ENCODE measurements at places on chromosomes 12 and 14.

DNA sequence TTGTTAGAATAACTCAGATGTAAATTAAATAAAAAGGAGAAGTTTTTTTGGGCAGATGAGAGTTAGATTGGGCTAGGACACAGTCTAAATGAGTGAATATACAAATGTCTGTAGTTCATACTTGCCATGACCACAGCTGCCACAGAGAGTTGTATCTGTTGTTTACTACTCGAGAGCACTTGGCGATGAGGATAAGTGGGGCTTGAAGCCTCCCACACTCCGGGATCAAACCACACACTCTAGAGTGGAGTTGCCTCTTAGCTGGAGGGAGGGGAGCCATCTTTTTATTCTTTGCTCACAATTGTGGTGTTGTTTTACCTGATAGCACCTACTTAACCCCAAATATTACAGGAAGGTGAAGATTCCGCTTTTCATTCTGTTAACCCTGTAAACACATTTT lies 27.5 kb downstream of the BEST3 start:
- no peak for DNase-seq
- H3K4me3 ChIP-seq = no peak overlapping the region

GRCh38 chr14:74391479-74391878 lies 34.5 kb downstream of the SYNDIG1L start:
- H3K27me3 ChIP-seq = peaks cover 8% of the 10 kb centered on the region
- H3K36me3 ChIP-seq = no peaks in the 10 kb centered on the region
- no peaks in the 10 kb centered on the region for H3K4me1 ChIP-seq
- DNase-seq = no peak

- DNase-seq = no peak
- H3K4me1 ChIP-seq = no peaks in the 10 kb centered on the region
- H3K27ac ChIP-seq = no peak overlapping the region
- no peaks in the 10 kb centered on the region for H3K36me3 ChIP-seq
- H3K4me3 ChIP-seq = no peak overlapping the region
- no peaks in the 10 kb centered on the region for H3K27me3 ChIP-seq
These were observed 89.2 kb upstream of the FOXG1 start for GRCh38 chr14:28677381-28677780.

DNA sequence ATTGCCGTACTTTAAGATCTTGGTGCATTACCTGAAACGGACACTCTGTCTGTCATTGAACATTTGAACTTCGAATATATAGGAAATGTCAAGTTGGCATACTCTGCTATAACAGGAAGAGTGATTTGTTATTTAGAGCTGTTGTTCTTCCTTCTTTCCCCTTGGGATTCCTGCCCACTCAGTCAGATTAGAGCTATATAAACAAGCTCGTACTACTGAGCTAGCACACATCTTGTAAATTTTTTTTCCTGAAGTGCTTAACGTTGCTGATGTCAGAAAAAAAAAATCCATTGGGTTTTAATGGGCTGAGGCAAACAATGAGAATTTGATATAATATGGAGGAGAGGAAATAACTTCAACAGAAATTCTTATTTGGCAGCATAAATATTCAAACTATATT lies 26.8 kb downstream of the RGS6 start:
- H3K27ac ChIP-seq = no peak overlapping the region
- H3K36me3 ChIP-seq = no peaks in the 10 kb centered on the region
- H3K4me3 ChIP-seq = no peak overlapping the region
- no peaks in the 10 kb centered on the region for H3K27me3 ChIP-seq
- no peaks in the 10 kb centered on the region for H3K4me1 ChIP-seq

GRCh38 chr14:70045844-70046535 lies 142.8 kb downstream of the SLC8A3 start:
- no peak overlapping the region for H3K4me3 ChIP-seq
- no peak overlapping the region for H3K27ac ChIP-seq
- no peaks in the 10 kb centered on the region for H3K36me3 ChIP-seq
- no peak for DNase-seq
- H3K4me1 ChIP-seq = no peaks in the 10 kb centered on the region

GRCh38 chr14:92551044-92551841 lies 37.7 kb downstream of the RIN3 start:
- no peak overlapping the region for H3K27ac ChIP-seq
- H3K4me3 ChIP-seq = no peak overlapping the region
- no peak for DNase-seq
- no peaks in the 10 kb centered on the region for H3K36me3 ChIP-seq
- H3K27me3 ChIP-seq = no peaks in the 10 kb centered on the region

GRCh38 chr14:54697803-54698202 lies 130.9 kb downstream of the SAMD4A start:
- H3K4me1 ChIP-seq = peaks cover 17% of the 10 kb centered on the region
- no peak for DNase-seq
- peaks cover 7% of the 10 kb centered on the region for H3K36me3 ChIP-seq
- H3K27me3 ChIP-seq = no peaks in the 10 kb centered on the region
- H3K27ac ChIP-seq = peak overlapping the region; percentile 38

Data from suprapubic skin (tissue), 4 donors.